ENCODE measurements at places on chromosomes 4 and X.

DNA sequence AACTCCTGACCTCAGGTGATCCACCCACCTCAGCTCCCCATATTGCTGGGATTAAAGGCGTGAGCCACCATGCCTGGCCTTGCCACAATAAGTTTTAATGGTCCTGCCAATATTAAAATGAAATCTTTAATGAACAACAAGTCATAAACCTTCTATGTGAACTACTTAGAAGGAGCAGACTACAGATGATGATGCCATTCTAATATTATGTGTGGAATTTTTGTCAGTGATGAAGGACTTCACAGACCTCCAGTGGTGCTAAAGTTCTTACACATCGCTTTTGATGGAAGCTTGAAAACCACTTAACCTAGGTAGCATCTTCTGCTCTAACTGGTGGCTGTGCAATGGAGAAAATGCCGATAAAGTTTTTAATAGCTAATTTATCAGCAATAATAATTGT is 331.4 kb downstream of the CCSER1 start:
- DNase-seq = no peak

DNA sequence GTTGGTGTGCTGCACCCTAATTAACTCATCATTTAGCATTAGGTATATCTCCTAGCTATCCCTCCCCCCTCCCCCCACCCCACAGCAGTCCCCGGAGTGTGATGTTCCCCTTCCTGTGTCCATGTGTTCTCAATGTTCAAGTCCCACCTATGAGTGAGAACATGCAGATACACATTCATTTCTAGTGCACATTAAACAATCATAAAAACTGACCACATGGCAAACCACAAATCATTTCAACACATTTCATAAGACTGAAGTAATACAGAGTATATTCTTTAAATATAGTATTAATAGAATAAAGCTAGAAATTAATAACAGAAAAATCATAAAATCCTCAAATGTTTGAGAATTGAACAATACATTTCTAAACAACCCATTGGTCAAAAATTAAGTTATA is 34.1 kb downstream of the PRKG2 start:
- no peak for DNase-seq

GRCh38 chr4:148200960-148201359 is 241.3 kb downstream of the NR3C2 start:
- no peak for DNase-seq

GRCh38 chr4:184461711-184462441 is 12.5 kb downstream of the IRF2 start:
- no peak for DNase-seq

DNA sequence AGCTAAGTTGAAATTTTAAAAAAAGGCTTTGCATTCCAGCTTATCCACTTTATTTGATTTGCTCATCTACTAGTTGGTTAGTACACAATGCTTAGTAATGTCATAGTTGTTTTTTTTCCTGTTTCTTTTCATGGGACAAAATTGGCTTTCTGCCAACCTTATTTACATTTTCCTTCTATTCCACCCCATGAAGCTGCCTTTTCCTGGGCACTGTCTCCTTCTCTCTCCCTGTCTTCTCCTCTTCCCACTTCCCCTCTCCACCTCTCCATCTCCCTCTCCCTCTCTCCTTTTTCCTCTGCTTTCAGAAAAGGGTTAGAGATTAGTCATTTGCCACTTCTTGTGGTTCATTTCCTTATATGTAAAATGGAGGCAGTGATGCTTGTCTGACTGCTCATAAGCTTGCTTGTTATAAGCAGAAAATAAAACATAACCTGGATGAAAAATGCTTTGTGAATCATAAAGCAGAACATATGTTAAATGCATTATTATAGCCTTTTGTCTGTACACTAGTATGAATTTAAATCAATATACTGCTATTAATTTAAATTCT is 181.9 kb downstream of the CEP135 start:
- no peak for DNase-seq

DNA sequence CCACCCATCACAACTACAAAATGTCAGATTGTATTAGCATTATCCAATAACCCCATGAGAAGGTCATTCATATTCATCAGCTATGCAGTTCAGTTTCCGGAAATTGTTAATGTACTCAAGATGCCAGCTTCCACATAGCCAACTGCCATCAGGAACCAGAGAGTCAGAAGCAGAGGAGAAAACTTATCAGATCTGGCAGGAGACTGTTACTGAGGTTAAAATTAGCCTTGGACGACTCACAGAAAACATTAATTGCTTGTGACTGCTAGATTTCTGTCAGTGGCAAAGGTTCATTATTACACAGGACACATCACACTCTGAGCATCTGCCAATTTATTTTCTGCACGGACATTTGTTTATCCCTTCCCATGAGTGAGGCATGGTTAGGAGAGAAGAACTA is 352.8 kb downstream of the DHRSX start:
- DNase-seq = no peak

DNA sequence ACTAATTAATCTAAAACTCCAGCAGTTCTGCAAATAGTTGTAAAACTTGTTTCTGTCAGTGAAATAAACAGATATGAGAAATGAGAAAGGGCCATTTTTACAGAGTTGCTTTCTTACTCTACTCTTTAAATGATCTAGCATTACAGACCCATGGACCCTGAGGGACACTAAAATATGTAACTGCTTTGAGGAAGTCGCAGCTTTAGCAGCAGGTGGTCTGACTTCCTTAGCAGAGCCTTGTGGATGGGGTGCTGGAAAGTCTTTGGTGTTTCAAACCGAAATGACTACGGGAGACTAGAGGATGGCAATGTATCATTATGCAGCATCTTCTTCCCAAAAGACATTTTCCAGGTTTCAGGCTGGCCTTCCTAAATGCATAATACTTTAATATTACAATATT is 18.7 kb downstream of the SHISA3 start:
- DNase-seq = no peak

- no peak for DNase-seq
Observed at GRCh38 chrX:130555341-130555740, 153.6 kb downstream of the RBMX2 start.

DNA sequence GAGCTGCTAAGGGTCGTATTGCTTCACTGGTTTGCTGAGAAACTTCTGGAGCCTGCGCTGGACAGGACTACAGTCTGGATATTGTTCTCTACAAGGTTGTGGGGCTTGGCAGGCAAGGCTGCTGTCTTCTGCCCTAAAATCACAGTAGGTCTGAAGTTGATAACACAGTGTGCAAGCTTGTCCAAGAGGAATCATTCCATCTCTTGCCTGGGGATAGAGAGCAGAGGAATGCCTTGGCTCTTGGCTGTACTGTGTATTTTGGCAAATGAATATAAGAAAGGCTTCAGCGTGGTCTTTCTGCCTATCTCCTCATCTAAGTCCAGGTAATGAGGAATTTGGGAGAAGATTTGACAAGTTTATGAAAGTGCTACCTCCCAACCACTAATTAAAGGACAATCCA is 9.4 kb upstream of the RASL11B start:
- no peak for DNase-seq
